ENCODE measurements at places on chromosomes 13 and 19.
A peak's percentile ranks its signal among the peaks of the same experiment; 100 is the strongest.

- peak; percentile 83 for DNase-seq
Measured at GRCh38 chr19:11410682-11411081, 8.4 kb downstream of the RGL3 start.

DNA sequence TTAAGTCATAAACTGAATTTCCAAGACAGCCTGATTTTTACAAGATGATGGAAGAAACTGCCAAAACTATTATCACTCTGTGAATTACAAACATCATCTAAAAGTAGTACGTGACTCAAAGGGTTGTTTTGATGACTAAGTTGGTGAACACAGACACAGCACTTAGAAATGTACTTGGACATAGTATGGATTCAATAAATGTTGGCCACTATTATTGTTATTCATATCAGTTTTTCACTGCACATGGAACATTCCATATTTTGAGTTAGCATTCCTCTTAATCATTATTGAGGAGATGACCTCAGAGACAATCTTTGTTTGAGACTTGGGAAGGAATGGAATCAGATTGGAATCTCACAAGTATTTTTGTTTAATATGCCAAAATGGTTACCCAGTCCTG lies 172.9 kb downstream of the OXGR1 start:
- no peak for DNase-seq

- peak; percentile 21 for DNase-seq
Measured at GRCh38 chr13:29165840-29166239, 345.7 kb downstream of the MTUS2 start.

GRCh38 chr19:18097217-18097992 lies at the start of gene MAST3:
MAST3 (plus strand) TSS chr19:18097778; CDS start chr19:18097793, 15 bp downstream.
- DNase-seq: peak; percentile 83

- no peak for DNase-seq
Measured at GRCh38 chr19:35966771-35967170, 28.2 kb upstream of the SDHAF1 start.

- DNase-seq: no peak
Measured at GRCh38 chr19:35740108-35740422, 2.2 kb downstream of the IGFLR1 start.

- DNase-seq: no peak
Measured at GRCh38 chr13:24276861-24277260, 32.5 kb upstream of the C1QTNF9 start.

GRCh38 chr13:65347420-65348030 lies 1882.6 kb downstream of the PCDH9 start:
- no peak for DNase-seq

DNA sequence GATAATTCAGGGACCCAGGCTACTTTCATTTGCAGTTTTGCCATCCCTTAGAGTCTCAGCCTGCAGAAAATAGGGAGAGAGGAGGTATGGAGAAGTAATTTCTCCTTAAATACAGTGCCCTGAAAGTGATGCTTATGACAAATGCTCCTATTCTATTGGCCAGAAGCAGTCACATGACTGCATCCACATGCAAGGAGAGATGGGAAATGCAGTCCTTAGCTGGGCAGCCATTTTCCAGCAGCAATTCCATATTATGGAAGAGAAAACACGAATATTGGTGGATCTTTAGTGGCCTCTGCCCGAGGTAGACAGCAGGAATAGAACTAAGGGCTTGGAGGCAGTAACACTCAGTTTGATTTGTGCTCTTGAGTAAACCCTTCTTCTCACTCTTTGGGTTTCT lies 39.4 kb downstream of the VAV1 start:
- peak; percentile 52 for DNase-seq

DNA sequence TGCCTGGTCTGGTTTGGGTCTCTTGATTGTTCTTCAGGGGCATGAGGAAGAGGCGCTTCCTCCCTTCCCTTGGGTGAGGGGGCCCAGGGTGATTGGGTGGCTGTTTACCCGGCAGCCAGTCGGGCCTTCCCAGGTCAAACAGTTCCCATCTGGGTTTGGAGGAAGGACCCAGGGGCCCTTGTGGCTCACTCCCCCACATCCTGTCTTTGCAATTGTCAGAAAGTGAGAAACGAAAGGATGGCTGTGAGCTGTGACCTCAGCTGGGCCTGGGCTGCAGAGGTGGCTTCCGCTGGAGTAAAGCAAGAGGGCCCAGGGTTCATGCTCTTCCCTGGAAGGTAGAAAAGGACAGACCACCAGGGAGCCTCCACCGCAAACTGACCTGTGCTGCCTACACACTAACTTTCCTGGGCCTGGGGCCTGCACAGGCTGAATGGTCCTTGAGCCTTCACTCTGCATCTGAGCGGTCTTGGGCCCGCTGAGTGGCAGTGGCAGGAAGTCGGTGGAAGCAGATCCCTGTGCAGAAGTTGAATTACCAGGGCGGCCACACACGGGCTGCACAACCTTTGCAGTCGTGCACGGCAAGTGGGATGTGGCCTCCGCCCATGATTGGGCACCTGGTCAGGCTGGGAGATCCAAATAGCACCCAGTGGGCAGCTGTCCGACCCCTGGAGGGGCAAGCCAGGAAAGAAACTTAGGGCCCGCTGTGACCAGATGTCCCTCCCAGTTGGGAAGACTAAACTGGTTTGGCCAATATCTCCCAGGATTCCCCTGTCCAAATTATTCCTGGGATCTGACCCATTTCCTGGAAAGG lies 5.3 kb upstream of the CD79A start:
- DNase-seq: no peak
